Bone marrow (tissue), 2 donors: ENCODE measurements at places on chromosomes 6 and 20.

DNA sequence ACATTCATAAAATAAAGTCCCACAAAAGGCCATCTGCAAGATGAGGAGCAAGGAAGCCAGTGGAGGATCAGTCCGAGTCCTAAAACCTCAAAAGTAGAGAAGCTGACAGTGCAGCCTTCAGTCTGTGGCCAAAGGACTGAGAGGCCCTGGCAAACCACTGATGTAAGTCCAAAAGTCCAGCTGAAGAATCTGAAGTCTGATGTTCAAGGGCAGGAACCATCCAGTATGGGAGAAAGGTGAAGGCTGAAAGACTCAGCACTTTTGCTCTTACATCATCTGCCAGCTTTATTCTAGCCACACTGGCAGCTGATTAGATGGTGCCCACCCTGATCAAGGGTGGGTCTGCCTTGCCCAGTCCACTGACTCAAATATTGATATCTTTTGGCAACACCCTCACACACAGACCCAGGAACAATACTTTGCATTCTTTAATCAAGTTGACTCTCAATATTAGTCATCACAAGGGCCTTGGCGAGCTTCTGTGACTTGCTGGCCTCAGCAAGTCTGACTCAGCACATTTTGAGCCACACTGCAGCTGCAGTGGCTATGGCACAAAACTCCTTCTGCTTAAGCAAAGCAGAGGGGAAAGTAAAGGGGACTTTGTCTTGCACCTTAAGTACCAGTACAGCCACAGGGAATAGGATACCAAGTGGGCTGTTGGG lies 1370.3 kb upstream of the CITED2 start:
- no peak for DNase-seq

DNA sequence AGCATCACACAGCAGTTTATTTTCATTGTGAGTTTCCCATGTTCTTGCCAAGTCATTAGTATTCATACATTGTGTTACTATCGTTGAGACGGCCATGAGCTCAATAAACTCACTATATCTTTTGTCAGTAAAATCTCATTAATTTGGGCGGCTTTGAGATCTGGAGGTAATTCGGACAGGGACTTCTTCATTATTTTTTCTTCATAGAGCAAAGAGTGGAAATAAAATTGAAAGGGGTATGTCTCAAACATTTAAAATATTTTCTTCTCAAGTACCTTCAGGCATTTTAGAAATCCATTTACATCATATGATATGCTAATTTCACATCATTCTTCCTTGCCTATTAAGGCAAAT lies 14.6 kb downstream of the NOX3 start:
- no peak for DNase-seq

- DNase-seq, result no peak
Observed at GRCh38 chr6:117771403-117771802, 96.1 kb downstream of the NUS1 start.

GRCh38 chr6:63447134-63447533 lies 125.1 kb upstream of the LOC128125822 start:
- no peak for DNase-seq

DNA sequence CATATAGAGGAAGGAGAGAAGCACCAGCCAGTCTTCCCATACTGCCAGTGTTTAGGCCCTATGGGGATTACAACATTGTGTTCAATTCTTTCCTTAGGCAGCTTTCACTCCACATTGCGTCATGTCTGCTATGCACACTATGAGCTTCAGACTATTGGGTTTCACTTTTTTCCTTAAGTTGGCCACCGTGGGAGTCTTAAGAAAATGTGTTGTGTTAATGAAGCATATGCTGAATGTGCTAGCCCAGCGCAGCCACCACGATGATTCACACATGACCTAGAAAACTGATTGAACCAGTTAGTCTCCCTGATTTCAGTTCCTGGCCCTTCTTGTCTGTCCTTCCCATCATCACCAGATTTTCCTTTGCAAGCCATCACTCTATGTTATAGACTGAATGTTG lies 21.5 kb downstream of the TUBB2B start:
- DNase-seq, result no peak

- DNase-seq, result peak; percentile 77
Observed at GRCh38 chr20:50191065-50191543, 474 bp downstream of the CEBPB start.

DNA sequence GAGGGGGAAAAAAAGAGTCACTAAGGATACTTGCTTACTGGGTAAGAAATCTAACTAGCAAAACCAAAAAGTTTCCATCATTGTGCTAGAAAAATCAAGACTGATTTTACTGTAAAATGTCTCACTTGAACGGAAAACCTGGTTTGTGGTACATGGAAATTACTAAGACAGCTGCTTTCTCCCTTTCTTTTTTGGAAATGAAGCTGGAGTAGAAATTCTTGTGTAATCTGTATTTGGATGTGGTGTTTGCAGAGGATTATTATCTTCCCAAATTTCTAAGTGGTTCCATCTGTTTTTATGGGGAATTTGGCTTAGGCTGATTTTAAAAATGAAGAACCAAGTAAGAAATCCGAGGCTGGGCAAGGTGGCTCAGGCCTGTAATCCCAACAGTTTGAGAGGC lies 20.4 kb downstream of the EPB41L2 start:
- DNase-seq, result no peak

DNA sequence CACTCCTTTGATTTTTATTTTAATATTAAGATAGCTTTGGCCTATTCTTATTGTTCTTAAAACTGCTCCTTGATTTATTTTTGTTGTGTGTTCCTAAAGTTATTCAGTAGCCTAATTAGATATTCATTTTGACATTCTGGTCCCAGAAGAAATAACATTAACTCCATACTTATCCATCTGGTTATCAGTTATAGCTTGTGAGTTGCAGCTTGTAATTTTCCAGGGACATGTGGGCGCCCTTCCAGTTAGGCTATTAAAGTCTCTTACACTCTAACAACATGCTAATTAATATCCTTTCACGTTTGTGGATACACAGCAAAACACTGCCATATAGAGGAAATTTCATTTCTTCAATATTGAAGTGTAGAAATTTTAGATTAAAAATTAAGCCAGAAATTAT lies 987.5 kb downstream of the HACE1 start:
- DNase-seq, result no peak

GRCh38 chr6:137443901-137444300 lies 50.3 kb downstream of the OLIG3 start:
- no peak for DNase-seq

GRCh38 chr20:13220904-13221297 lies at the start of gene ISM1:
Gene ISM1 (plus strand): TSS chr20:13221274. CDS start chr20:13221777, 503 bp downstream.
- no peak for DNase-seq

- no peak for DNase-seq
Observed at GRCh38 chr6:41571021-41571780, 25.0 kb downstream of the FOXP4 start.

DNA sequence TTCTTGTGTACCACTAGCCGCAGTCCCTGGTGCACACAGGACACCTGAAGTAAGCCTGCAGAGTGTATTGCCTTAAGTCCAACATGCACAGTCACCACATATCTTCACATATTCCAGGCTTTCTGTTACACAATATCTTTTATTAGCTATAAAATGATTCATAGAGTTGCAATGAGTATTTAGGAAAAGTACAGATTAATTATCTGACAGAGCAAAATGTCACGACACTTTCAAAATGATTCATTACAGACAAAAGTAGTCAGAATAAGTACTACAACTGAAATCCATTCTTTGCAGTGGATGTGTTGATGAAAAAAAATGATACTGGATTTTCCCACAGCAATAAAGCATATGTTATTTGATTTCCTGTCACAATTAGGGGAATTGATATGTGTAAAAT lies 199.5 kb upstream of the ASCC3 start:
- no peak for DNase-seq

DNA sequence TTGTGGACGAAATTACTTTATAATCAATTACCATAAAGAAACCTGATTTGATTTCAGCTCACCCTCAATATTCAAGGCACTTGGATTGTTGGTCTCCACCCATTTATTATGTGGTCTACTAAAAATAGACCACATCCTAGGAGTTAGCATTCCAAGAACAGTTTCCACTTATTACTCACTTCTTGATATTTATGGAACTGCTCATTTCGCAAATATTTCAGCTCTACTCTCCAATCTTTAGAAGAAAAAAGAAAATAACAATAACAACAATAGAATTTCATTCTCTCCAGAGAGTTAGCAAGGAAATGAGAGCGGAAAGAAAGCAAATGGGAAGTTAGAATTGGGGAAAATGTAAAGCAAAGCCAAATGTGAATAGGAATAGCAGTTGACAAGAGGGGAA lies 26.2 kb upstream of the HDAC2 start:
- no peak for DNase-seq

GRCh38 chr6:6808343-6808742 lies 219.8 kb downstream of the LY86 start:
- DNase-seq, result no peak

GRCh38 chr6:96611342-96611991 lies 48.5 kb downstream of the FHL5 start:
- DNase-seq, result no peak

- no peak for DNase-seq
Observed at GRCh38 chr20:41370176-41370575, 3.6 kb upstream of the EMILIN3 start.

GRCh38 chr20:62935204-62935967 lies 2.6 kb upstream of the GID8 start:
- no peak for DNase-seq

- DNase-seq, result no peak
Observed at GRCh38 chr6:132684272-132684671, 25.3 kb upstream of the TAAR1 start.

- no peak for DNase-seq
Observed at GRCh38 chr20:54179946-54180345, 6.2 kb upstream of the CYP24A1 start.

DNA sequence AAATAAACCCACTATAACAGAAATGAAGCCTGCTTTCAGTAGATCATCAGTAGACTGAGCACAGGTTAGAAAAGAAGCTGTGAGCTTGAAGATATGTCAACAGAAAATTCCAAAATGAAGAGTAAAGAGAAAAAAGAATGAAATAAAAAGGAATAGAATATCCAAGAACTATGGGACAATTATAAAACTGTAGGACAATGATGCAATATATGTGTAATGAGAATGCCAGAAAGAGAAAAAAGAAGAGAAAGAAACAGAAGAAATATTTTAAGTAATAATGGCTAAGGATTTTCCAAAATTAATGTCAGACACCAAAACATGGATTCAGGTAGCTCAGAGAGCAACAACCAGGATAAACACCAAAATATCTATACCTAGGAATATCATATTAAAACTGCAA lies 191.4 kb upstream of the PLN start:
- DNase-seq, result no peak

GRCh38 chr20:3547906-3548305 lies 77.1 kb downstream of the ATRN start:
- DNase-seq, result no peak

DNA sequence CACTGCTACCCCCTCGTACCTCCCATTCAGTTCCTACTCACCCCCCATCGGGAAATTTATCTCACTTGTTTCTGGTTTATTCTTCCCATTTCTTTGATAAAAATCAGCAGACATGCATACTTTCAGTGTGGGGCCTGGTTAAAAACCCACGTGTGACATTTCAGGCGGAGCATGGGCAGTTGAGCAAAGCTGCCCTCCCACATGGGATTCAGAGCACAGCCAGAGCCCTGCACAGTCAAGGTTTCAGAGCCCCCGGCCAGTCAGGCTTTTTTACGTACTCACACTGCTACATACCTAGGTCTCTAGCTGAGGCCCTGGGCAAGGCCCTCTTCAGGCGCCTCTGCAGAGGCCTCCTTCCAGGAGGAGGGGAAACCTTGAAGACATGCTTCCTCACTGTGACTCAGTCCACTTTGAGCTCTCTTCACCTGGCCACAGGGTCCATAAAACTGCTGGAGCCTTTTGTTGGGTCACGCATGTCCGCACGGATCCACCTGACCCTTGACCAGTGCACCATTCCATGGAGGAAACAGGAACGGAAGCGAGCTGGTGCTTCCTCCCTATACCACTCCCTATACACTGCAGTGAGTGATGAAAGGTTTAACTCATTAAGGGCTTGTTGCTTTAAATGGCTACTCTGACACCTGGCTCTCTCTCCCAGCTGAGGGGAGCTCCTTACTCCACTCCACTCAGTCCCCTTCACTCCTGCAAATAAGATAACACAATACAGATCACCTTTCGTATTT lies 713.3 kb downstream of the PRKN start:
- no peak for DNase-seq

DNA sequence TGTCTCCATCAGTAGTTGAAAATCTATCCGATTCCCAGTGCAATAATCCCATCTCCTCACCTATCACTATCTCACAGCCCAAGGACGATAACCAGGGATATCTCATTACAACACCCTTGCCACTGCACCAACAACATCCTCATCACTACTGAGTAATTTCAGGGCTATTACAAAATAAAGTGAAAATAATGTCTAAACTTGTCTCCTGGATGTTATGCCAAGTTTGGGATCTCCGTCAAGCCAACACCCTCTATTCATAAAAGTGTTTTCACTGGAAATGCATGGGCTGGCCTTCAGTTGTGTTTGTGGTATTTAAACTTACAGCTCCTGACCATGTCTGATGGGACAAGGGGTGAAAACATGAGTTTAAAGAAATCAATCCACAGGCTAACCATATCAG lies 42.0 kb upstream of the STMND1 start:
- no peak for DNase-seq

DNA sequence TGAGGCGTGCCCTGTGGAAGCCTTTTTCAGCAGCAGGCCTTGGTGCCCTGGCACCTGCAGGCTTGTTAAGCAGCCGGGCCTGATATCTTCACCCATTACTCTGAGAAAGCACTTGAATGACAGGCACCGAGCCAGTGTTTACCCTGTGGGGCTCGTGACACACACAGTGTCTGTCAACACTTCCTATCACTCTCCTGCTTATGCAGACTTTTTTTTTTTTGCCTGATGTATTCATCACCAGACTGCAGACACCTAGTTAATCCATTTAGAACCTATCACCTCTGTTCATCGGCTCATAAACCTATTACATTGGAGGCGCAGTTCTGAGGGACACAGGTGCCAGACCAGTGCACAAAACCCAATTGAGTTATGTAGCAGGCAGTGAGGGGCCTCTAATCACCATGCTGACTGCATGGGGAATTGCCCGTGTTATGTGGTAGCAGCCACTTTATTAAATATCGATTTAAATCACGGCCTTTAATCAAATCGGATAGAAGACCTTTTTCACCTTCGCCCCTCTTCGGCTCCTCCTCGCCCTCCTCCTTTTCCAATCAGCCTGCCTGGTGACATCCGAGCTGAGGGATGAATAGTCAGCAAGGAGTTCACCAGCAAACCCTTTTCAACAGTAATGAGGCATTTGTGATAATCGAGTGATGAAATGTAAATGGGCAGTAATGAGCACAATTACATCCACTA lies 962.9 kb upstream of the SLC35B3 start:
- no peak for DNase-seq

GRCh38 chr6:28140616-28141015 lies 1.1 kb upstream of the ZKSCAN8 start:
- no peak for DNase-seq

- DNase-seq, result no peak
Observed at GRCh38 chr6:134746140-134746539, 203.8 kb downstream of the ALDH8A1 start.
